ENCODE measurements at places on chromosomes 13 and 19. TPM values are rescaled to one million over a fixed set of nuclear protein-coding genes. Genes with fewer than 3 reads are reported as not detected.

The ODAD3 gene
- not detected for total RNA-seq

GRCh38 chr19:54463531-54464043, at the start of gene LENG9:
TSS of gene LENG9 (minus strand) at chr19:54463778. CDS start at chr19:54463526, 252 bp downstream.
- DNase-seq = peak; percentile 99
- H3K27me3 ChIP-seq = no peaks in the 10 kb centered on the region
- peak within 1 kb of the TSS; percentile 72 for H3K4me3 ChIP-seq
- peak within 1 kb of the TSS; percentile 99 for H3K27ac ChIP-seq
- H3K4me1 ChIP-seq = peaks cover 37% of the 10 kb centered on the region

DNA sequence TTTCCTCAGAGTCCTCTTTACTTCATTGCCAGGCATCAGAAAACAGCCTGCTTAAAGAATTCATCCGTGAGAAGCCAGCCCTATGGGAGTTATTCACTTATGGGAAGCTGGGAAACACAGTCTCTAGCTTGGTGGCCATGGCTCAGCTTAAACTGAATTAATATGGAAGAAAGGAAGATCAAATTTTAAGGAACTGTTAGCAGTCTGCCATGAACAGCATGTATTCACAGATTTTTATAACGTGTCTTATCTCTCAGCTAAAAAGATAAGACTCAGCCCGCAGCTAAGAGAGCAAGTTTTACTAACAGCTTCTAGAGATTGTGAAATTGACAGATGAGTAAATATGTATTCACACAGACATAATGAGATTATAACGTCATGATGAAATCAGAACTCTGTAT, 253.7 kb upstream of the RXFP2 start:
- H3K36me3 ChIP-seq = no peaks in the 10 kb centered on the region
- no peak overlapping the region for H3K4me3 ChIP-seq
- H3K4me1 ChIP-seq = no peaks in the 10 kb centered on the region

DNA sequence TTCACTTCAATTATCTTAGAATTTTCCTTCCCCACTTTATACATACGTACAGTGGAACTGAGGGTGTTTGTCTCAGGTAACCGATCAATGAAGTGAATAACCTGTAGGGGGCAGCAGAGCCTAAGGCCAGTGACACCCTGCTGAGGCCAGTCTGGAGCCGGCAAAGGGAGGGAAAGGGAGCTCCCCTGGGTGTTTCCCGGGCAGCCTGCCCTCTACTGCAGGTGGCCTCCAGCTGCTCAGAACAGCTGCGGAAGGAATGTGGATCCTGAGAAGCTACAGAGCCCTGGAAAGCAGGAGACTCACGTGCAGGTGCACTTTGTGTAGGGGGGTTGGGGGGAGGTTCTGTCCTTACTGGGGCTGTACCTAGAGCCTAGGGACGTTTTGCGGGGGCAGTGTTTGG, 832 bp upstream of the ZNF491 start:
- H3K36me3 ChIP-seq = peaks cover 14% of the 10 kb centered on the region
- peak; percentile 81 for DNase-seq
- no peak overlapping the region for H3K27ac ChIP-seq
- H3K27me3 ChIP-seq = no peaks in the 10 kb centered on the region
- peak overlapping the region; percentile 77 for H3K4me3 ChIP-seq

Data from Calu3 (cell line).